Stimulated activated CD4-positive, alpha-beta T cell treated with anti-CD3 and anti-CD28 coated beads, Interleukin-1b, Interleukin-23, amount 100 ng/mL, for 24 hours (primary cell): ENCODE measurements at places on chromosomes 2 and 18.

- DNase-seq: no peak
Measured at GRCh38 chr18:62522178-62522503, 684 bp upstream of the ZCCHC2 start.

- DNase-seq: no peak
Measured at GRCh38 chr2:220556658-220557057, 929.2 kb downstream of the SLC4A3 start.

- no peak for DNase-seq
Measured at GRCh38 chr2:229798446-229799155, 84.2 kb upstream of the DNER start.

DNA sequence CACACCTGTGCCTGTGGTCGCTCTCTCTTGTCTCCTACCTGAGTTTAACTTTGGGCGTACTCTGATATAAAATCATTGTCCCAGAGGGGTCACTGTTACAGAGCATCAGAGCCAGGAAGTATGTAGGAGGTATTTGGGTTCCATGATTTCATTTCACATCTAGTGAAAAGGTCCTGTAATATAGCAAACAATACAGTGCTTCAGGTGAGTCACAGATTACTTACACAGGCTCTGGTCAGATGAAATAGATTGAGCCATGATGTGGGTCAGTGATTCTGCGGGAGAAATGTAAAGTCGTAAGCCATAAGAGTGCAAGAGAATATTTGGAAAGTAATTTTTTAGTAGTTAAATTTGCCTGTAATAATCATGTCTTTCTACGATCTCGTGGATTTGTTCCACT lies 70.2 kb downstream of the SOCS6 start:
- DNase-seq: no peak

DNA sequence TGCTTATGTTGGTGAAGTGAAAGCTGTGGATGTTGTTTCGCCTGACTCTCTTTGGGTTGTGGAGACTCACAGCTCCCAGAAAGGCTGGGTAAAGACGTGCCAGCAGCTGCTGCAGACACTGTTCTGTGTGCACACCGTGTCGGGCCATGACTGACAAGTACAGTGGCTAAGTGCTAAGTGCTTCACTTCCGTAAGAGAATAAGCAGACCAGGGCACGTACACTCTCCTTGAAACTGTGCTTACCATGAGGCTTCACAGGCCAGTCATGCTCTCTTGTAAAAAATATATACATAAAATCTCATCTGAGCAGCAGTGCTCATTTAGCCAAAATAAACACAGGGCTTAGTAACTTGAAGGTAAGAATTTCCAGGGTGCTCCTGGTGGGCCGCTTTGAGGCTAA lies 86.0 kb downstream of the NRP2 start:
- DNase-seq: no peak

DNA sequence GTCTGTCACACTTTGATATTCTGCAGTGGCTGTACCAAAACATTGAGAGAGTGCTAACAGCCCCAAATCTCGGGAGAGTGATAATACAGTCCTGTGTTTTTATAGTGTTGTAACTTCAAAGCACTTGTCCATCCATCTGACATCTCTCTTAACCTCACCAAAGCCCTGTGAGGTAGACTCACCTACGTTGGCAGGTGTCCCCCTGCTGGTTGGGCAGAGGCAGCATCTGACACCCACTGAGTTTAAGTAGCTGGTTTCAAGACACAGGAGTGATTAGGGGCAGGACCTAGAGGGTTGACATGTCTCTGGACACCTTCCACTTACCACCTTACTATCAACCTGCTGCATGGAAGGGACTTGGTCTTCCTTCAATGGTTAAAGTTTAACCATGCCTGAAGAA lies 22.9 kb downstream of the COLEC12 start:
- no peak for DNase-seq

- no peak for DNase-seq
Measured at GRCh38 chr2:200131307-200131706, 175.2 kb upstream of the SPATS2L start.

GRCh38 chr2:231611273-231612108 lies 18.8 kb downstream of the TEX44 start:
- DNase-seq: no peak

- DNase-seq: no peak
Measured at GRCh38 chr2:236001854-236002253, 166.3 kb downstream of the GBX2 start.

- DNase-seq: no peak
Measured at GRCh38 chr2:165357758-165358157, 111.7 kb upstream of the CSRNP3 start.

- no peak for DNase-seq
Measured at GRCh38 chr2:35160871-35161270, 1194.7 kb upstream of the CRIM1 start.

DNA sequence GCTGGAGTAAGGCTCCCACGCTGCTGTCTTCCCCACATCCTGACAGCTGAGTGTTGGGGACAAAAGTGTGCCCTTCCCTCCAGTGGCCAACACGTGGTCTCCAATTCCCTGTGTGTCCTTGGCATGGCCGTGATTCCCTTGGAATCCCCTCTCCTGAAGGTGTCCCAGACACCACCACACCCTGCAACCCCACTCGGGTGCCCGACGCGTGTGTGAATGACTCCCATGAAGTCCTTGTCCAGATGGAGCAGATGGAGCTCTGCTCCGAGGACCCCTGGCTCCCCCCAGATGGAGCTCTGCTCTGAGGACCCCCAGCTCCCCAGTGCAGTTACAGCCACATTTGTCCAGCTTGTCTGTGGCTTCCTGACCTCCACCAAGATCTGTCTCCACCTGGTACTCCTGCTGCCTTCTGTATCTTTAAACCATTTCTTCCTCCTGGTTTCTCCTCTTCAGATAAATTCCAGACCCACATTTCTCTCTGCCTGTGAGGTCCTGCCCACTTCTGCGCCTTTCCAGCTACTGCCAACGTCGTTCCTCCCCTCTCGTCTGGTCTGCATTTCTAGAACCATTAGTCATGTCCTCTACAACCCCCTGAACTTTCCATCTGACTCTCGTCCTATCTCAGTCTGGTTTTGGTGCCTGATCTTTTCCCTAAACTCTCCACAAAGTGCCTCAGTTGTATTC lies 86.8 kb upstream of the PXDN start:
- DNase-seq: no peak

- DNase-seq: no peak
Measured at GRCh38 chr2:74816540-74817303, 17.2 kb upstream of the HK2 start.

GRCh38 chr2:174888146-174888545 lies 117.0 kb downstream of the CHN1 start:
- DNase-seq: no peak

GRCh38 chr2:31979956-31980355 lies 30.9 kb downstream of the MEMO1 start:
- no peak for DNase-seq

GRCh38 chr2:209499069-209499468 lies 75.2 kb downstream of the MAP2 start:
- no peak for DNase-seq

- DNase-seq: no peak
Measured at GRCh38 chr2:196167666-196168065, 3.7 kb downstream of the STK17B start.

DNA sequence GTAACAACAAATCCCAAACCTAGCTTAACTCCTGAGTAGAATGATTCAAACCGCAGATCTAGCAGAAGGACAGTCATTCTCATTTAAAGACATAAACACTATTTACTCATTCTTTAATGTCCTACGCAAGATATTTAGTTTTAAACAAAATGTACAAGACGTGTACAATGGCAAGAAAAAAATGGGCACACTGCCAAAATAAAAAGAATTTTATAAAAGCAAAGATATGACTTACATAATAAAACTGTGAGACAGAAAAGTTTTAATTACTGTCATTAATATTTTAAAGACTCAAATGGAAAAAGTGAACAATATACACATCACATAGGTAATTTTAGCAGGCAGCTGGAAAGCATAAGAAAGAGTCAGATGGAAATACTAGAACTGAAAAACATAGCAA lies 157.8 kb downstream of the GALNT13 start:
- DNase-seq: no peak

DNA sequence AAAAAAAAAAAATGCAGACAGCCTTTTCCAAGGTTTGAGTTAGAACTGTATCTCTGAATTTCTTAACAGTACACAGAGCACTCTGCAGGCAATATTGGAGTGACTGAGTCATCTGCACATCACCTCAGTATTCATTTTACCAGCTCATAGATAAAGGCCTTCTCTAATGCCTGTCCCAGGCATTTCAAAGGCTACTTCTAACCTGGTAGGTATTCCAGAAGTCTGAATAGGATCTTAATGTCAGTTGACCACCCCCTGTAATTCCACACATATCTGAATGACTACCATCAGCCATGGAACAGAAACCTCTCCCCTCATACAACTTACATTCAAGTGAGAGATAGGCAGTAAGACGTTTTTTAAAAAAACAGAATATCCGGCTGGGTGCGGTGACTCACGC lies 9.0 kb downstream of the METTL21A start:
- no peak for DNase-seq

DNA sequence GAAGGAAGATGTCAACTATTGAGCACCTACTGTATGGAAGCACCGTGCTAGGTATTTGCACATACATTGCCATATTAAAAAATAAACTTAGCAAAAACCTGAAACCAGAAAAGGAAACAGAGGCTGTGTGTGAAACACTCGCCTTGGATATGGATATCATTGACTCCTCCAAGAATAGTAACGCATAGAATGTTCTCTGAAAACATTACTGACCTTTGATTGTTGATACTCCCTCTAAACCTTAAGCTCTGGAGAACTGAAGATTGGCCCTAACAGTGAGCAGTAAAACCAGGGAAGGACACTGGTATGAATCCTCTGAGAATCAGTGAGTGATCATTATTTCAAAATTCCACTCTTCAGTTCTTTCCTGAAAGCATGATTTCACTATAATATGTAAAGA lies 236.8 kb downstream of the CDH20 start:
- DNase-seq: no peak

- no peak for DNase-seq
Measured at GRCh38 chr18:73944715-73945114, 202.9 kb downstream of the FBXO15 start.

DNA sequence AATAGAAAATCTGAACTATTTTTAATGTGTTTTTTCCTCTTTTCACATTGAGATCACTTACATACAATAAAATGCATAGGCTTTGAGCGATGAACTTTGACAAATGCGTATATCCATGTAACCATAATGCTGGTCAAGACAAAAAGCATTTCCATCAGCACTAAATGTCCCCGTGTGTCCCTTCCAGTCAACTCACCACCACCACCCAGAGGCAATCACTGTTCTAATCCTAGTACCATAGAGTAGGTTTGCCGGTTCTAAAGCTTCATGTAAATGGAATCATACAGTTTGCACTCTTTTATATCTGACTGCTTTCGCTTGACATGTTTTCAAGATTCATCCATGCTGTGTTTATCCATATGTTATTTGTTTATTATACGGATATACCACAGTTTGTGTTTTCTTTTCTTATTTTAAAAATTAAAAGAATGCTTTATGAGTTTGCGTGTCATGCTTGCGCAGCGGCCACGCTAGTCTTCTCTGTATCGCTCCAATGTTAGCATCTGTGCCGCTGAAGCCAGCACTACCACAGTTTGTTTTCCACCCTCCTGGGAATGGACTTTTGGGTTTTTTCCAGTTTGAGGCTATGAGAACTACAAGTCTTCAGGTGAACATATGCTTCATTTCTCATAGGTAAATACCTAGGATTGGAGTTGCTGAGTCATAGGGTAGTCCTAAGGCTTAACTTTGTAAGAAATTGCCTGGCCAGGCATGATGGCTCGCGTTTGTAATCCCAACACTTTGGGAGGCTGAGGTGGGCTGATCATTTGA lies 197.5 kb upstream of the CHAC2 start:
- no peak for DNase-seq

DNA sequence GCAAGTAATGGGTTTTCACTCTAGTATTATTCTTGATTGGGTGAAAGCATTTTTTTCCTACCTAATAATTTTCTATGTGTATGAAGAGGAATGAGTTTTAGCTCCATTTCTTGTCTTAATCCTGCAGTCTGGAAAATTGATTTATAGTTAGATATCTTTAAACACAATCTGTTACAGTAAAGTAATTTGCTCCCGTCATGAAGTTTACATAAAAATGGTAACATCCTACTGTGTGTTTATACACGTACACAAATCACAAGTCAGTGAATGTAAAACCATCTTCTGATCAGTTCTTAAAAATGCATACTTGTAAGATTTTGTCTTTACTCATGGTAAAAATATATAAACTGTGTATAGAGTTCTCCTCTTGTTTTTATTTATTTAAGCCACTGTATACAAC lies 51.1 kb downstream of the MAP2 start:
- DNase-seq: no peak

DNA sequence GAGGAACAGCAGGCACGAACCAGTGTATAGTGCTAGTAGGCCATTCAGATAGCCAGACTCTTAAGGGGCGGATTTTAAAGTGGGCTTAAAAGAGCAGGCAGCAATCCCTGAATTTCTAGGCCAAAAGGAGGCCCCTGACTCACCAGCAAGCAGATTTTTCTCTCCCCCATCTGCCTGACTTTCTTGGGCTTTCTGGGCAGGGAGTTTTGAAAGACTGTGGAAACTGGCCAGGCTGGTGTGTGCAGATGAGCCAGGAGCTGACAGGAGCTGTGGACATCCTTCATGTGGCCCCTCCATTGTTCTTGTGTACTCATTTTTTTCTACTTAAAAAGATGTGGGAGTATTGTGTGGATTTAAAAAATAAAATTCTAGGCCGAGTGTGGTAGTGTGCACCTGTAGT lies 59.0 kb downstream of the GLI2 start:
- DNase-seq: no peak

DNA sequence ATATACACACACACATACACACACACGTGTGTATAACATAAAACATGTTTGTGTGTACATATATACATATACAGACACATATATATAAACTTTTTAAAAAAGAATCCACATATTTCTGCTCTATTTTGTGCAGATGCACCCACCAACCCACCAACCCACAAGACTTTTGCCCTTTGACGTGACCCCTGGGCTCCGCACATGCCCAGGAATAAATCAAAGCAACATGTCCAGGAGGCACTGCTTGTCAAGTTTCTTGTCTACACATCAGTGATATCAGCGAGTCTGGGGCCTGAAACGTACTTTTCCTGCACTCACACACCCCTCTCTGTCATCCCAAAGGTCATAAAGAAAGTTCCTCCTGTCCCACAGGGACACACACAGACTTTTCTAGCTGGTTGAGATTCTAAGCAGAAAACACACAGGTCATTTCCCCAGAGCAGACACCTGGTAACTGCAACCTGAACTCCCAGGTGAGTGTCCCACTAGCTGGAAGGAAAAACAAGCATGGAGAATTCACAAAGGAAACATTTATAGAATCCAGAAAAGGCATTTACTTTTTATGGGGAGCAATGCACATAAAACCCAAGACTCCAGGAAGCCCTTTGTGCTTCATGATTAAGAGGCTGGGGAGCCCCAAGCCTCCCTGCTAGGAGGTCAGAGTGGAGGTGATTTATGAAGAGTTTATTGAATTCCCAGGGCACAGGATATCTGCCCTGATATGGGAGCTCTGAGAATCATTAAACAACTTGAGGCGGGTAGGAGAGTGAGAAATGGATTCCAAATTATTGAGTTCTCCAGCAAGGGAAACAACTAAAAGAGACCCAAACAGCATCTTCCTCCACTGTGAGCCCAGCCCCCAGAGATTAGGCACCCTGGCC lies 211.6 kb downstream of the MGAT5 start:
- no peak for DNase-seq
